ENCODE measurements at places on chromosomes 1 and 21. TPM values are rescaled to one million over a fixed set of nuclear protein-coding genes. Genes with fewer than 3 reads are reported as not detected.
A peak's percentile ranks its signal among the peaks of the same experiment; 100 is the strongest.

LRRC8B gene
- 0.19 TPM for total RNA-seq

AADACL3 gene
- not detected for total RNA-seq

TIAM1 gene
- not detected for total RNA-seq

U2AF1 gene
- 32.1 TPM for total RNA-seq

ZNF695 gene
- total RNA-seq: 1.3 TPM

ETV3L gene
- total RNA-seq: not detected

LCE4A gene
- total RNA-seq: 0.29 TPM

HRNR gene
- total RNA-seq: not detected

ADIPOR1 gene
- total RNA-seq: 112 TPM

SGIP1 gene
- total RNA-seq: 71.8 TPM

PROK1 gene
- total RNA-seq: not detected

VSIG8 gene
- total RNA-seq: not detected

GPR37L1 gene
- total RNA-seq: not detected

DNA sequence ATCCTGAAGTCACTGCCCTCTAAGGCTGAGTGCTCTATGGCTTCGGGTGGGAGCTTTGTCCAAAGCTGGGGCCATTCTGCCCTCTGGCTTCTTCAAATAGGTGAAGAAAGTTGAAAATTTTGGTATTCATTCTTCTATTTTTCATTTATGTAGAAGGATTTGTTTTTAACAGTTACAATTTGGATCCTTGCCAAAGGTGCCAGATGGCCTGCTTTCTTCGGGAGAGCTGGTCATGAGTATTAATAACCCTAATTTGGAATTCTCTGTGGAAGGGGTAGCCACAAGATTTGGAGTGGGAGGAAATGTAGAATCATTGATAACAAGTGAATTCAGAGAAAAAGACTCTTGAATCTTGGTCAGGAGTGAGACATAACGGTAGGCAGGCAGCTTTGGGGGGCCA, 370.4 kb upstream of the ST6GALNAC5 start:
- DNase-seq: no peak

- DNase-seq: no peak
Measured at GRCh38 chr1:157658571-157658970, 42.0 kb downstream of the FCRL3 start.

- DNase-seq: no peak
Measured at GRCh38 chr1:47181095-47181954, 8.5 kb downstream of the PDZK1IP1 start.

- DNase-seq: no peak
Measured at GRCh38 chr1:69919129-69919921, 286.1 kb downstream of the LRRC40 start.

DNA sequence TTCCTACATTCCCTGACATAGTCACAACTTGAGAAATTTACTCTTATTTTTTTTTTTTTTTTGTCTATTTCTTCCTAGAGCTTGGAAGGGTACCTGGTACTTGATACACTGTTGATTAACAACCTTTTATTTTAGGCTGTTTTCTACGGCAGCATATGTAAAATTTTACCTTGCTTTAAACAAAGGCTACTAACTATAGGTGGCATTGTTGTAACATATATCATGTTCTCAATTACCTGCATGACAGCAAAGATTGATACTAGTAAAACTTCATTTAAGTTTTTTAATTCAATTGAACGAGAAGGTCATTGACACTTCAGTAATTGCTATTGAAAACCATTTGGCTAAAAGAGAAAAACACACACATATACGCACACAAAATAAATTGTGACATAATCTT, 238.3 kb upstream of the ESRRG start:
- no peak for DNase-seq

GRCh38 chr1:247360991-247361731, 29.5 kb upstream of the ZNF496 start:
- DNase-seq: no peak

GRCh38 chr1:26016953-26017545, 4.5 kb upstream of the EXTL1 start:
- DNase-seq: peak; percentile 19

- DNase-seq: no peak
Measured at GRCh38 chr1:234163267-234163919, 209.9 kb upstream of the COA6 start.

- DNase-seq: no peak
Measured at GRCh38 chr1:172298141-172298540, 122.3 kb upstream of the C1orf105 start.

- DNase-seq: no peak
Measured at GRCh38 chr1:27138368-27138767, 16.6 kb downstream of the SLC9A1 start.

DNA sequence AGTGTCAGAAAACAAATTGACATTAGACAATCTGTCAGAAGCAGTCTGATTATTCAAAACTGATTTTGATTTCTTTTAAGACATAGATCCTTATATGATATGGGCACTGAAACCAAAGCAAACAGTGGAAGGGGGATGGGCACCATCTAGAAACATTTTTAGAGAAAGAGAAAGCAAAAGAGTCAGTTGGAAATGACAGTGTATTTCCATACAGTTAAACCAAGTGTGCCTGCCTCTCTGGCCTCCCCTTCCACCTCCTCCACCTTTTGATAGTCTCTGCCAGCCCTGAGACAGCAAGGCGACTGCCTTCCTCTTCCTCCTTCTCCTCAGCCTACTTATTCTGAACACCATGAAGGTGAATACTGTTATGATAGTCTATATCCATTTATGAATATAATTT, 949.7 kb downstream of the AMY1C start:
- no peak for DNase-seq

GRCh38 chr1:212622467-212622866, 13.9 kb downstream of the ATF3 start:
- DNase-seq: no peak

- DNase-seq: no peak
Measured at GRCh38 chr1:27029517-27029916, 16.9 kb upstream of the TENT5B start.

DNA sequence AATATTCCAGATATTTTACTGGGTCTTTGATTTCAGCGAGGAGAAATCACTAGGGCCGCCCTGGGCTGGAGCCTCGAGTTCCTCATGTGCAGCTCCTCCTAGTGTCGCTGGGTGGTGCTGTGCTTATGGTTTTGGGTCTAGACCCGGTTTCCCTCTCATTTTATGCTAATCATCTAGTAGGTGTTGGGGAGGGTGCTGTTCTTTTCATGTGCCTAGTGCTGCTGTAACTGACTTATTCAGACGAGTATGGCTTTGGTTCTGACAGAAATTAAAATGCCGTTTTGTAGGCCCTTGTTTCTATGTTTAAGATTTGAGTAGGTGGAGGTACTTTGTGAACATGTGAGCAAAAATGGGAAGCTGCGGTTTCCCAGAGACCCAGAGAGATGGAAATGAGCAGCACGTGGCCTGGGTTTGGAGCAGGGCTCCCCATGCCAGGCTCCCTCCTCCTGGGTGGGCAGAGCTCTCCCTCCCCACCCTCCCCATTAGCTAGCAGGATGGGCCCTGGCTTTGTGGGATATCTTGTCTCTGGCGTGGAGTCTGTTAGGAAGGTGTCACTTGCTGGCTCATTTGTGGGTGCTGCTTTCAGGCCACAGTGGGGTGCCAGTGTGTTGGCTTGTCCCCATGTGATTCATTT, 74.0 kb upstream of the GPR88 start:
- peak; percentile 22 for DNase-seq

DNA sequence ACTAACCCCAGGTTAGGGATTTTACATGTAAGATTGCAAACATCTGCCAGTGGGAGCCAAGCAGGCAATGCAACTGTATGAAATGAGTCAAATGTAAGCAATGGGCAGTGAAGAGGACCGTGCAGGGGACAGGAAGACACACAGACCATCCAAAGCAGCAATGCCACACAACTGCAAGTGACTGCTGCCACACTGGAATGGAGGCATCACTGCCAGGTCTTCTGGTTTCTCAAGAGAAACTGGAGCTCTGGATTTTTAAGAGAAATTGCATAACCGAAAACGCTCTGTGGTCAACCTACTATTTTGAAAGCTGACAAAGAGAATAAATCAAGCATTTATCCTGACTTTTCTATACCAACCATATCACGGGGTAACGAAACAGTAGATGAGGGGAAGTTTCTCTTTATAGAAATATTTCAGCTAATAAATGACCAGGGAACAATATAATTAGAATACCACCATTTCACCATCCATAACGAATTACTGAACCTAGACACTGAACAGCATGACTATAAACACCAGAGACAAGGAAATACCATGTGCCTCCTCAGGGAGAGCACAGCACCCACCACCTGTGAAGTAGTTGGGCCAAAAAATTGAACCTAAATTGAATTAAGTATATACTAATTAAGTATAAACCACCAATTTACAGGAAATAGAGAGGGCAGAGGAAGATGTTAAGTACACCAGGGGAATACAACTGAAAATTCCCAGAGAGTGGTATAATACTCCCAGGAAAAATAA, 4.4 kb downstream of the AK2 start:
- no peak for DNase-seq

- DNase-seq: peak; percentile 1
Measured at GRCh38 chr1:113674591-113674990, 84.7 kb downstream of the PHTF1 start.

- no peak for DNase-seq
Measured at GRCh38 chr1:84668185-84668584, 22.1 kb downstream of the SSX2IP start.

GRCh38 chr1:230768903-230769570, 21.8 kb downstream of the CAPN9 start:
- peak; percentile 72 for DNase-seq

DNA sequence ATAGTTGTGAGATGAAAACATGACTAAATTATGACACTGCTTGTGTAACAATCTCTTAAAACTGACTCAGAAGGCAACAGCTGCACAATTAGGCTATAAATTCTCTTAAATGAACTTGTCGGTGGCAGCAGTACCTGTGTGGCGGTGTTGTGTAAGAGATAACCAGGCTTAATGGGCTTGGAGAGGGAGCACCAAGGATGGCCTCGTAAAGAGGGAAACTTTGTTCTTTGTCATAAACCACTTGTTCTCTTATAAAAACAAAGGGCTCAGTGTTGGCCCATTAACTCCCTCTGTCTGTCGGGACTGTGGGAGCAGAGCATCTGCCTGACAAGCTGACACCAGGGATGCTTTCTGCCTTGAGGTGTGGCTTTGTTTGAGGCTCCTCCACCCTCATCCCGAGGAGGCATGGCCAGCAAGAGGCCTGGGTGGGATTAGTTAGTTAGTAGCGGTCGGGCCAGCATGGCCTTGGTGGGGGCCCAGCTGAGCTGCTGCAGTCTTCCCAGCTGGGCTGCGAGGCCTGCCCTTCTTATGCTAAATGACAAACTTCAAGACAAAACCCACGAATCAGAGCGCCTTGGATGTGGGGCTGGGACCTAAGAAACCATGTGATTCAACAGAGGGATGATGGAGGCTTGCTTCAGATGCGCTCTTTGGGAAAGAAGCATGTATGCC, 171.4 kb downstream of the CAMTA1 start:
- DNase-seq: no peak

GRCh38 chr1:20112279-20113000, 6.9 kb downstream of the PLA2G2D start:
- no peak for DNase-seq

DNA sequence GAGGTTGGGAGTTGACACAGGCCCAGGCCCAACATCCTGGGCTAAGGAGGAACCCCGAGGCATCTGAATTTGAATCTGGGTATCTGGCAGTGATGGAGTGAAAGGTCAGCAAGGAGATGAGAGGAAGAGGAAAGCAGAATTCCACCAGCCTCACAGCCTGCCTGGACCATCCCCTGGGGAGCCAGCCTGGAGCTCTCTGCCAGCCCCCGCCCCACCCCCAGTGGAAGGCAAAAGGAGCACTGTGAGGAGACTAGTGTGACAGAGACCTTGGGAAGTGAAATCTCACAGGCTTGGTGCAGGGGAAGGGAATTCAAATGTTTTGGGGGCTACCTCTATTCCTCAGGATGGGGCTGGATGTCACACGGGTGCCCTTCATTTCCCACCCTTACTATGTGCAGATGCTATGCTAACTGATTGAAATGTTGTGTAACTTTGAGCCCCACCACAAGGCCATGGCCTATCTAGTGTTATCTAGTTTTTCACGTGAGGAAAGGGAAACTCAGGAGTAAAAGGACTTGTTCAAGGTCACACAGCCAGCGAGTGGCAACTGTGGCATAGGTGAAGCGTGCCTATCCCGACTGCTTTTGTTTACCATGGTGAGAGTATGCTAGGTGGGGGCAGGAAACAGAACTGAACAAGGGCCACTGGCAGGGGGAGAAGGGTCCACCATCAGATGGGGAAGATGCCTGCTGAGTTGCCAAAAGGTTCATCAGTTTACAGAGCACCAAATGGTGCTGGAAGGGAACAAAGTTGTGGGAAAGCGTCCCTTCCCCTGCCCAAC, 29.8 kb downstream of the AHDC1 start:
- DNase-seq: no peak

- no peak for DNase-seq
Measured at GRCh38 chr1:232578651-232579195, 51.2 kb downstream of the SIPA1L2 start.

- DNase-seq: no peak
Measured at GRCh38 chr1:182560392-182560984, 28.6 kb downstream of the RNASEL start.

DNA sequence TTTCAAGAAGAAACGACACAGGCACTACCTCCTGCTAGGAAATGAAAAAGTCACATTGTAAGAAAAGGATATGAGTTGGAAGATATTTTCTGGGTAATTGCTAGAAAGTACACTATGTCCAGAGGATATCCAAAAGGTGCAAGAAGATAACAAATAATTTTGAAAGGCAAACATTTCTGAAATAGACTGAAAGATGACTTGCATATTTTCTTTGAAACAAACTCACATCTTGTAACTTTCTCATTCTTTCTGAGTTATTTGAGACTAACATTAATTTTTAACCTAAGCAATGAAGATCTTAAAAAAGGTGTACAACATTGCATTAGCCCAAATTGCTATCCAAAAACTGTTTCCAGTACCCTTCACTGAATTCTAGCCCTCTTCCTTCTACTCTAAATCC, 79.6 kb upstream of the KCTD3 start:
- no peak for DNase-seq

DNA sequence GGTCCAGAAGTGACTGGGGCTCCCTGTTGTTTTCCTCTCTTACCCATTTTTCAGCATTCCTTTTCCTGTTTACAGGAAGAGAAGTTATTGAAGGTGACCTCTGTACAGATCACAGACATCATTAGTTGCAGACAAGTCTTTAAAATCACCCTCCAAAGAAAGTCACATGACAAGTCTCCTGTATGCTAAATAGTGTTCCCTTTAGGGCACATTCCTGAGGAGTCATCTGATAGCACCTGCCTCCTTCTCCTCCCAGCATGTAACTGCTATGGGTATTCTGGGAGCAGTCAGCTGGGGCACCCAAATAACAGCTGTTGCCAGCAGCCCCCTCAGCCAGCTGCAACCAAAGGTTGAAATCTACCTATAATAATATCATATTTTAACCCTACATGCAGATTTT, 200.6 kb downstream of the PTGER3 start:
- no peak for DNase-seq

GRCh38 chr1:60394436-60394835, 320.9 kb upstream of the C1orf87 start:
- DNase-seq: no peak

GRCh38 chr1:95236784-95237575, 3.0 kb downstream of the RWDD3 start:
- DNase-seq: no peak

GRCh38 chr1:248404024-248404423, 1.2 kb downstream of the OR2T1 start:
- no peak for DNase-seq
